Activated CD8-positive, alpha-beta memory T cell treated with anti-CD3 and anti-CD28 coated beads for 1 hour (primary cell): ENCODE measurements at places on chromosomes 7 and 10.

DNA sequence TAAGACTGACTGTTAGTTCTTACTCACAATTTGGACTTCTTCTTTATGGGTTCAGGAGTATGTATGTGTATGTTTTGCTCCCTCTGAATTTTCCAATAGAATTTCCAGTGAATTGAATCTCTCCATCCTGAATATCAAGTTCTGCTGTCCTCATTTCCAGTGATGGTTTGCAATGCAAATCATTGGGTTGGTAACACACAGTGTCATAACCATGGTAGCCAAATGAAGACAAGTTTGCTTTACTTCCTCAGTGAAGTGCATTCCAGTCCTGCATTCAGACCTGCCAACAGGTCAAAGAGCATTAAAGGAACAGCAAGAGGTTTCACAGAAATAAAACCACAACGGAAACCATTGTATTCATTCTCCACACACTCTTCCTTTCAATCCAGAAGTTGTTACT, 15.2 kb downstream of the ITPRID1 start:
- DNase-seq = no peak

DNA sequence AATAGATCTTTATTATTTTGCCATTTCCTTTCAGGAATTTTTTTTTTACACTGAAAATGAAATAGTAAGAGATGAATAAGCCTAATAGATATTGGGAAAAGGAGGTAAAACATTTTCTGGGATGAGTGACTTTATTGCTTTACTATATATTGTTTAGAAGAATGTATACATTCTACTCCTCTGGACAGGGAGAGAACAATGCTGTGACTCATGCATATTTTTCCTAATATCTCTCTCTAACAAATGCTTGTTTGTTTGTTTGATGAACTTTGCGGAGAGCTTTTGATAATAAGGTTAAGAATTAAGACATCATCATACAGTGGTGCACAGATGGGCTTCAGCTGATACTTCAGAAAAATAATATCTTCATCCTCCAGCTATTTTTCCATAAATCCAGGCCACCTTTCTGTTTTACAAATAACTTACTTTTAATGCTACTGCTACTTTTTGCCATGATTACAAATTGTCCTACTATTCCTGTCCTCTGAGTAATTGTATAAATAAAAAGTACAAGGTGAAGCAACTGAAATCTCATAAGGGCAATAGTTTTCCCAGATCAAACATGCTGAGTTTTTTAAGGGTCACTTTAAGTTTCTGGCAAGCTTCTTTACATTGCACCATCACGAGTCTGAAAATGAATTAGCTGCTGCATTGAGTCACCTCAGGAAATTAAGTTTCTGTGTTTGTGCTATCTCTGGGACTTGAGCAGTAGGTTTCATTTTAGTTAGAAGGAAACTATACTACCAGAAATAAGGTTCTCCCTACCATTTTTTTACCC, 207.3 kb upstream of the POT1 start:
- no peak for DNase-seq

GRCh38 chr7:54544149-54544526, 2.0 kb downstream of the VSTM2A start:
- no peak for DNase-seq

DNA sequence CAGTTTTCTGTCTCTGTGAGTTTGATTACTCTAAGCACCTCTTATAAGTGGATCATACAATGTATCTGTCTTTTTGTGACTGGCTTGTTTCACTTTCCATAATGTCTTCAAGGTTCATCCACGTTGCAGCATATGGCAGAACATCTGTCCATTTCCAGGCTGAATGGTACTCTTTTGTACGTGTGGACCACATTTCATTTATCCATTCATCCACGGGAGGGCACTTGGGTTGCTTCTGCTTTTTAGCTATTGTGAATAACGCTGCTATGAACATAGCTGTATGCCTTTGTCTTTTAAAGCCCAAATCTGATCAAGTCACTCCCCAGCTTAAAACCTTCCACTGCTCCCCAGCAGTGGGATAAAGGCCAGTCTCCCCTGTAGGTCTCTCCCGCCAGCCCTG, 31.5 kb downstream of the EGFR start:
- DNase-seq = no peak

DNA sequence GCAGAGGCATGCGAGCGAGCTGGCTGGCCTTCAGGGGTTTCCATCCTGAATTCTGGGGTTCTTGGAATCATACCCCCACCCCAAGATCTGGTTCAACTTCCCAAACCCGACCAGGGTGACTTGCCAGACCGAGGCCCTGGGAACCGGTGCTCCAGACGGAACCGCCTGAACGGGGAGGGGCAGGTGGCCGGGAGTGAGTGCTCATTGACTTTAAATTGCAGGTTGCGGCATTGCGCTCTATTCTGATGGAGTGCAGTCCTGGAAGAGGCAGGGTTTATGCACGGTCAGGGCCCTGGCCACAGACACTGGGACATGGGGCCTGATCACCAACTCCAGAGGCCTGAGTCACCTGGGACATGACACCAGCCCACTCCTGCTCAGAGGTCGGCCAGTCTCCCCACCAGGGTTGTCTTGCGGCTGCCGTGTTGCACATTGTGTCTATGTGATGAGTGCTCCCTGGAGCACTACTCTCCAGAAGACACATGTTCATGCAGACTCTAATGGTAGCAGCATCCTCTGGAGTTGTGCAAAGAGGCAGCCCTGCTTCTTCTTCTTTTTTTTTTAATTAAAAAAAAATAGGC, 5.8 kb upstream of the DDIT4 start:
- DNase-seq = no peak

- DNase-seq = no peak
Observed at GRCh38 chr10:52455098-52455497, 141.0 kb downstream of the DKK1 start.

DNA sequence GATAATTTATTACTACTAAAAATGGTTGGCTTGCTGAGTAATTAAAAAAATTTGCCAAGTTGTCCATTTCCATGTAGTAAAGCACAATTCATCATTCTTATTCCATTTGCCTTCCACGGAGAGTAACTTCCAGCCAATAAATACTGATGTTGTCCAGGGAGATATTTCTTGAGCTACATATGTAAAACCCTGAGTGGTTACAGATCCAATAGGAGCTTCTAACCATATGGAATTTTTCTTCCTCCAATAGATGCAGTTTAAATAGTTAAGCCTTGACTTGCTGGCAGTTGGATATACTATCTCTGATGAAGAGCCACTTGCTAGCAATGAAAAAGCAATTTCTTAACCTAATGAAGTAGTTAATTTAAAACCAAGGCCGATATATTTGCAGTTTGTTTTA, 271.1 kb downstream of the PLXDC2 start:
- DNase-seq = no peak

DNA sequence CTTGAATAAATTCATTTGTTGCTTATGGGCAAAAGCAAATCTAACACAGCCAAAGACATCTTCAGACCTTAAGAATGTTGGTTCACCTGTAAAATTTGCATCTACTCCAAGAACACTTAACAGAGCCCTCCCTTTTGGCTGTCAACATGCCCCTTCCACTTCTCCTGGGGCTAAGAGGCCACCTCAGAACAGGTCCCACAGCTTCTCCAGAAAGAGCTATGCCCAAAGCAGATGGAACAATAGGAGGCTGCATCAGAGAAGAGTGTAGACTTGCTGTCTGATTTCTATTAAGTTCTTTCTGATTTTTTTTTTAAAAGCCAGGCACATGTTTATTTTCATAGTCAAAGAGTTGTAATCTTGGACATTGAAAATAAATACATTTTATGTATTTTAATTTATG, 26.1 kb upstream of the TRIL start:
- DNase-seq = no peak

DNA sequence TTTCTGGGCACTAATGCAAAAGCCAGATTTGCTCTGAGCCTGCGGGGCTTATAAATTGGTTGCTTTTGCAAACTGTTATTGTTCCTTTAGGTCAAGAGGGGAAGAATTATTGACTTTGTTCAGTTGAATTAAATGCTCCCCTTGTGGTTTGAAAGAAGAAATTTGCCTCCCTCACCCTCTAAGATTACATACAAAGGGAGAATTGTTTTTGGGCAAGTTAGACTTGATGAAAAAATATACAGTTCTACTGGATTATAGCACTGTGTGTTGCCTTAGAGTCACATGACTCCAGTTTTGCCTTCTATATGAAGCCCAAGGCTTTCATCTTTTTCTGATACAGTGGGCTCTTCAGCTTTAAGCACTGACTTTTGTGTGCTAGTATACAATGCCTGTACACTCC, 1265.8 kb upstream of the LRRTM3 start:
- no peak for DNase-seq

GRCh38 chr7:142855114-142855743, 353 bp downstream of the EPHB6 start:
- DNase-seq = no peak

DNA sequence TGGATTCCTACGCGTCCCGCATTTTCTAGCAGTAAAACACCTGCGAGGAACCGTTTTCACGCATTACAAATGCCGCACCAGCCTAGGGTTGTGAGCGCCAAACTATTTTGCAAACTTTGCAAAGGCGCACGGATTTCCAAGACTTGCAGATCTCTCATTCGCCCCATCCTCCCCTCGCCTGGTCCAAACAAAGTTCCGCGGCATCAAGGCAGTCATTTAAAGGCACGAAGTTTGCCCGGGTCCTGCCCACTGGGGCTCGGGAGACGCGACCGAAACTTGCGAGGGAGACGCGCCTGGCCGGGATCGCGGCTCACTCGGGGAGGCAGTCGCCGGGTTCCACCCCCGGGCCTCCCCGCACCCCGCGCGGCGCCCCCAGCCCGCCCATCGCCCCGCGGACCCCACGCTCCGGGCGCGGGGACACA, 613 bp downstream of the USP6NL start:
- peak; percentile 13 for DNase-seq

GRCh38 chr10:13567030-13567429, 19.7 kb upstream of the PRPF18 start:
- DNase-seq = no peak

- DNase-seq = no peak
Observed at GRCh38 chr7:16627236-16627635, 18.3 kb downstream of the ANKMY2 start.

DNA sequence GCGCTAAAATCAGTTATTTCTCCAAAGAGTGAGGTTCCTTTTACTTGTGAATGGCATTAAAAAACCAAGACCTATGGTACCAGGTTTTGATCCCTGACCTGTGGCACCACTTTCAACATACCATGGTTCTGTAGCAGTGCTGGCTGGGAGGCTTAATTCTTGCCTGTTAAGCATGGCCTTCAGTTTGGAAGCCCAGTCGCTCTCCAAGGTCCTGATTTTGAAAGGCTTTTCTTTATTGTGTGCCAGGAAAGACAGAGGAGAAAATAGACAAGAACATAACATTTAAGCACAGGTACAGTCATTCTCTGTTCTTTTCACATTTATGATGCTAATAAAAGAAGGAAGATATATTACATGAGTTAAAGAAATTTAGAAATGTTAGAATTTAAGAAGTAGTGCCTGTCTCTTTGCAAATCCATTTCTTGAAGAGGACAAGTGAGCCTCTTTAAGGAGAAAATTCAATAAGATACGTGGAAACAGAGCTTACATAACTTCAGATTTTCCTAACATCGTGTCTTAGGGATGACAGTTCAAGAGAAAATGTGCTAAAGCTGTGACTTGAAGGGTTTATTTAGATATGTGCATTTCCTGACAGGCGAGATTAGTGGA, 357.6 kb downstream of the DPP6 start:
- DNase-seq = no peak

- no peak for DNase-seq
Observed at GRCh38 chr10:114301951-114302710, 63.1 kb downstream of the VWA2 start.

- no peak for DNase-seq
Observed at GRCh38 chr7:919114-919442, 35.4 kb downstream of the ADAP1 start.

- DNase-seq = no peak
Observed at GRCh38 chr10:67836488-67836887, 1.5 kb downstream of the DNAJC12 start.

GRCh38 chr7:44580945-44581878, 819 bp downstream of the TMED4 start:
- DNase-seq = no peak

DNA sequence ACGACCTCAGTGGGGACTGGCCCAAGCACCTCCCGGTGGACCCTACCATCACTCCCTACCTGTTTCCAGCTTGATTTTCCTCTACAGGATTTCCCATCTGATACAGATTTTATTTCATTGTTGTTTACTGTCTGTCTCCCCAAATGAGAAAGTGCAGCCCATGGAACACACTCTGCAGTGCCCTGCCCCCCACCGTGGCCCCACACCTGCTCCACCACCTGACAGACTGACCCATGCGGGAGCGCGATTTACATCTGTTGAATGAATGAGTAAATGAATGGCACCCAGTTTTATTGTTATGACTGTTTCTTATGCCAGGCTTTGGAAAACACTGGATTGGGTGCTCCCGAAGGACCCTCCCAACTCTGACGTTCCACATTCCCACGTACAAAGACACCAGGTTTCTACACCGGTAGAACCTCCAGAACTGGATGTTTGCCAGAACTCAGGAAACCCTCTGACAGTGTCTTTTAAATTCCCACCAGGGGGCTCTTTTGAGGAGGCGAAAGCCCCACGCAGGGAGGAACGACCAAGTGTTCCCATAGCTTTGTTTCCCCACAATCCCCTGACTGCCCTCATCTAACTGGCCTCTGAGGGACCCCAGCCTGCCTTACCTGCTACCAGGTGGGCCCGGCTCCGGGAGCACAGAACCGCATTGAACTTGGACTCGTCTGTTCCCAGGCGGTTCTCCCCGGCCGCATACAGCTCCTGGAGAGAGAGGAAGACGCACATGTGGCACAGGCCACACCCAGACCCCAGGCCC, 29.0 kb downstream of the PLAC9 start:
- no peak for DNase-seq

- no peak for DNase-seq
Observed at GRCh38 chr7:7577888-7578287, 11.2 kb downstream of the MIOS start.

GRCh38 chr7:75631711-75632110, 107.0 kb downstream of the HIP1 start:
- no peak for DNase-seq

- DNase-seq = no peak
Observed at GRCh38 chr7:141991140-141991539, 4.5 kb upstream of the MGAM start.

DNA sequence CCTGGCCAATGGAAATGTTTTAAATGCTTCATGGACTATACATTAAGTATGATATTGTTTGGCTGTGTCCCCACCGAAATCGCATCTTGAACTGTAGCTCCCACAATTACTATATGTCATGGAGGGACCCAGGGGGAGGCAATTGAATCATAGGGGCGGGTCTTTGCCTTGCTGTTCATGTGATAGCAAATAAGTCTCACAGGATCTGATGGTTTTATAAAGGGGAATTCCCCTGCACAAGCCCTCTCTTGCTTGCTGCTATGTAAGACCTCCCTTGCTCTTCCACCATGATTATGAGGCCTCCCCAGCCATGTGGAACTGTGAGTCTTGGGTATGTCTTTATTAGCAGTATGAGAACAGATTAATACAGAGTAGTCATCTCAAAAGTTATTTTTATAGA, 32.4 kb upstream of the GRB10 start:
- DNase-seq = no peak

GRCh38 chr7:82263920-82264782, 179.4 kb downstream of the CACNA2D1 start:
- no peak for DNase-seq
